ENCODE measurements at places on chromosomes 11 and 22. TPM values are rescaled to one million over a fixed set of nuclear protein-coding genes. Genes with fewer than 3 reads are reported as not detected.
A peak's percentile ranks its signal among the peaks of the same experiment; 100 is the strongest.

- no peaks in the 10 kb centered on the region for H3K36me3 ChIP-seq
- no peak overlapping the region for H3K4me3 ChIP-seq
- H3K4me1 ChIP-seq: no peaks in the 10 kb centered on the region
- DNase-seq: no peak
- H3K27me3 ChIP-seq: no peaks in the 10 kb centered on the region
- H3K27ac ChIP-seq: no peak overlapping the region
These were observed 51.4 kb downstream of the EMSY start for GRCh38 chr11:76496174-76496573.

GRCh38 chr11:46743693-46744339 is 24.8 kb downstream of the F2 start:
- DNase-seq: no peak
- no peak overlapping the region for H3K27ac ChIP-seq
- H3K4me1 ChIP-seq: no peaks in the 10 kb centered on the region
- H3K27me3 ChIP-seq: no peaks in the 10 kb centered on the region

- H3K27me3 ChIP-seq: no peaks in the 10 kb centered on the region
- no peaks in the 10 kb centered on the region for H3K4me1 ChIP-seq
- H3K36me3 ChIP-seq: no peaks in the 10 kb centered on the region
- no peak overlapping the region for H3K4me3 ChIP-seq
- no peak for DNase-seq
- no peak overlapping the region for H3K27ac ChIP-seq
These were observed 729.3 kb downstream of the NTM start for GRCh38 chr11:132099692-132100091.

GRCh38 chr11:107598225-107599139 is 7.5 kb downstream of the ELMOD1 start:
- no peaks in the 10 kb centered on the region for H3K27me3 ChIP-seq
- no peak overlapping the region for H3K4me3 ChIP-seq

- H3K36me3 ChIP-seq: peaks cover 12% of the 10 kb centered on the region
- H3K27ac ChIP-seq: no peak overlapping the region
- DNase-seq: peak; percentile 82
- no peaks in the 10 kb centered on the region for H3K27me3 ChIP-seq
- H3K4me3 ChIP-seq: no peak overlapping the region
These were observed 6.0 kb upstream of the SUSD2 start for GRCh38 chr22:24175160-24175808.

DNA sequence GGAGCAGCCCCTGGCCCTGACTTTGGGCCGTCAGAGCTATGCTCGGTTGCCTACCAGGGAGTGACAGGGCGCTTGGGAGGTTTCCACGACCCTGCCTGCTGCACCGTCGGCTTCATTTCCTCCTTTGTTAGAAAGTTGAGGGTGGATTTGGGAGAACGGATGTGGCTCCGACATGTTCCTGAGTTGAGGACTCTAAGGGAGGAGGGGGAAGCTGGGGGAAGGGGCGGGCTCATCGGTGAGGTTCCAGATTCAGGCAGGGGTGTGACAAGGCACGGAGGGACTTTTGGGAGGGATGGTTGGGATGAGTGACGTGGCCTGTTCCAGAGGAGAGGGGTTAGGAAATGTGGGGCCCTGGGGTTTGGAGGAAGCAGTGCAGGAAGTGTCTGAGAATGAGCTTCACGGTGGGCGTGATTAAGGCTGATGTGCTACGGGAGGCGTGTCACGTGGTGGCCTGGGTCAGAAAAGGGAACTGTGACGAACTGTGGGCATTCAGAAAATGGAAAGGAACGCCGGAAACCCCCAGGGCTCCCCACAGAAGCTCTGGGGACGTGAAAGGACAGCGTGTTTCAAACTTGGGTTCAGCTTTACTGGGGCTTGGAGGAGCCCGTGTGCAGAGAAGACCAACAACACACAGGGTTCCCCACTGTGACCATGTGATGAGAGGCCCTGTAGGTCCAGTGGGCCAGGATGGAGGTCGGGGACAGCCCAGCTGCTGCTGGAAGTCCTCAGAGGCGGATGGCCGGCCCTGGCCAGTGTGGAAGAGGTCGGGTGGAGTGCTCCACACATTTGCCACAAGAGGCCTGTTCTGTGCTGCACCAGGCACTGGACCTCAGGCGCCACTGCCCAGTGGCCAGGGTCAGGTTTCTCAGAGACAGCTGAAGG is 2.8 kb downstream of the PARVB start:
- peak overlapping the region; percentile 41 for H3K27ac ChIP-seq
- DNase-seq: peak; percentile 81
- no peaks in the 10 kb centered on the region for H3K27me3 ChIP-seq
- H3K36me3 ChIP-seq: no peaks in the 10 kb centered on the region
- H3K4me1 ChIP-seq: peaks cover 23% of the 10 kb centered on the region
- no peak overlapping the region for H3K4me3 ChIP-seq

- no peaks in the 10 kb centered on the region for H3K36me3 ChIP-seq
- H3K4me3 ChIP-seq: no peak overlapping the region
- H3K4me1 ChIP-seq: peaks cover 8% of the 10 kb centered on the region
- H3K27me3 ChIP-seq: no peaks in the 10 kb centered on the region
- peak; percentile 80 for DNase-seq
These were observed 79.8 kb upstream of the NCAM1 start for GRCh38 chr11:112881461-112881860.

DNA sequence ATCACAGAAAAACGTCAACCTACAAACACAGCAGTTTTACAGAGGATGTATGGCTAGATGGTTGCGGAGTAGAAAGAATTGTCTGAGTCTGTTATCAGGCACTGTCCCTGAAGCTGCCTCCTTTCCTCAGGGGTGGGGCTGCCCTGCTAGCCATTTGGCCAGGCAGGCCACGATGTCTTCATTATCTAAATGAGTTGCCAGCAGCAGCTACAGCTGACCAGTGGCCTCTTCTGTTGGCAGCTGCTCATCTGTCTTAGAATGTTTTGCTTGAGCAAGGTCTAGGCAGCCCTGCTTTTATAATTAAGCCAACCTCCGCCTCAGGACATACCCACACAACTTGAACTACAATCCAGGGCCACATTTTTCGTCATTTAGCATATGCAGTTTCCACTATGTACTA is 17.5 kb downstream of the SLC6A5 start:
- DNase-seq: no peak
- peaks cover 13% of the 10 kb centered on the region for H3K27me3 ChIP-seq
- no peaks in the 10 kb centered on the region for H3K4me1 ChIP-seq
- H3K36me3 ChIP-seq: no peaks in the 10 kb centered on the region

DNA sequence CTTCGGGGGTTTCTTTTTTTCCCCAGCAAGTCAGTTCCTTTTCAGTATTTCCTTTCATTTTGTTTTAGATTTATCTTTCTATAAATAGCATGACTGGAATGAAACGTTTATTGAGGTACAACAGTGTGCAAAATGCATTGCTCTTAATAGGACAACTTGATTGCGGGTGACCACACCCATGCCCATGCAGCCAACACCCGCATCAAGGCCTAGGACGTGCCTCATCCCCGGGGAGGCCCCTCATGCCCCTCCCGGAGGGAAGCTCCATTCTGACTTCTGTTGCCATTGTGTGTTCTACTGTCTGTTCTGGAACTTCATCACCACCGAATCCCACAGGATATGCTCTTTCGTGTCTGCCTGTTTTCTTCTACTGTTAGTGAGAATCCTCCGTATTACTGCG is 82.2 kb downstream of the RPS6KA4 start:
- no peaks in the 10 kb centered on the region for H3K36me3 ChIP-seq
- no peak overlapping the region for H3K27ac ChIP-seq
- H3K27me3 ChIP-seq: no peaks in the 10 kb centered on the region
- H3K4me1 ChIP-seq: no peaks in the 10 kb centered on the region

DNA sequence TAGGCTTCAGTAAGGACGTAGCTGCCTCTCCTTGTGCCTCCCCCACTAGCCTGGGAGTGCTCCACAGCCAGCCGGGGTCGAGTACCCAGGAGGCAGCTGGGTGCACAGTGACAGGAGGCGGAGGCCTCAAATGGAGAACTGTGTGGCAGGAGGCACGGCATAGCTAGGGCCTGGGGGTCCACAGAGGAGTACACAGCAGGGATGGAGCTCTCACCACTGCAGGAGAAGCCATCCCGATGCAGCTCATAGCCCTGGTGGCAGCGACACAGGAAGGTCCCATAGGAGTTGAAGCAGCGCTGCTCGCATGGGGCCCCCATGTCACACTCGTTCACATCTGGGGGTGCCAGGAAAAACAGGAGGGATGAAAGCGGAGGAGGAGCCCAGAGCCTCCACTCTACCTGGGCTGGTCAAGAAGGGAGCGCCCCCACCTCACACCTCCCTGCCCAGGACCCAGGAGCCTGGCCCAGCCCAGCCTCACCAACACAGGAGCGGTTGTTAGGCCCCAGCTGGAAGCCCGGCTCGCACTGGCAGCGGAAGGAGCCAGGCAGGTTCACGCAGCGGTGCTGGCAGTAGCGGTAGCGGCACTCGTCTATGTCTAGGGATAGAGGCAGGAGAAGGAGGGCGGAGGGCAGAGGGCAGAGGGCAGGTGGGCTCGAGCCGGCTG is 2.8 kb downstream of the EFEMP2 start:
- H3K27me3 ChIP-seq: no peaks in the 10 kb centered on the region
- H3K36me3 ChIP-seq: peaks cover 3% of the 10 kb centered on the region
- peak; percentile 12 for DNase-seq
- no peak overlapping the region for H3K27ac ChIP-seq
- peaks cover 25% of the 10 kb centered on the region for H3K4me1 ChIP-seq

DNA sequence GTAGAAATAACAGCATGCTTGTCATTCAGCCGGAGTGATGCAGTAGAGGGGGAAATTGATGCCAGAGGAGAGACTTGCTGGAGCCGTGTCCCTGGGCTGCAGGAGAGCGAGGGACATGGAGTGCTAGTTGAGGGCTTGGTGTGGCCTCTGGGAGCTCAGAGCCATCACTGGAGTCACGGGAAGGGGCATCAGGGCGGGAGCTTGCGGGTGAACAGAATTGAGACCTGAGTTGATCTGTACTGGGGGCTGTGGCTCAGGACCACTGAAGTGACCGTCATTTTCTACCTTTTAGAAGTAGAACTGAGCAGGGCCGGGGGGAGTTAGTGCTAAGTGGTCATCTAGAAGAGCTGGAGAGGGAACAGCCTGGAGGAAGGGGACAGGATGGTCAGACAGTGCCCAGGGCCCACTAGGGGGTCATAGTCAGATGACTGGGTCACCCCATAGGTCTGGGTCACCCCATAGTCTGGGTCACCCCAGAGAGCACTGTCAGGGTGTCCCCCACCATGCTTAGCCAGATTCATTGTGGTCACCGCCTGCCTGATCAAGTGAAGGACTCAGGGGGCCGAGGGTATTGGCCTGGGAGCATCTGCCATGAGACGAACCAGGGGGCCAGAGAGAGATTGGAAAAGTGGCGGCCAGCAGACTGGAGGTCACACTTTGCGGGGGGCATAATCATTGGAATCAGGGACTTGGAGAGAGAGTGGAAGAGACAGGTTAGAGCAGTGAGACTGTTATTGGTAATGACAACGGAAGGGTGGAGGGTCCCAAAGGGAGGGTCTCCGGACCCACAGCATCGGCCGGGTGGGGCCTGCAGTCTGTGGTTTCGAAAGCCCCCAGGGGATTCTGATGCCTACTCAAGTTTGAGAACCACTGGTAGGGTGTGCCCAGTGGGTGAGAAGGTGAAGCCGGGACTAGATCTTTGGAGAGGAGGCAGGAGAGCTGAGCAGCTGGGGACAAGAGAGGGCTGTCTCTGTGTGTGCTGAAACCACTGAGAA is 15.2 kb downstream of the RIBC2 start:
- no peaks in the 10 kb centered on the region for H3K36me3 ChIP-seq
- H3K27me3 ChIP-seq: no peaks in the 10 kb centered on the region
- no peak overlapping the region for H3K27ac ChIP-seq

The CECR2 gene
- total RNA-seq: 2.6 TPM

The BRSK2 gene
- 67.5 TPM for total RNA-seq

The OR52H1 gene
- total RNA-seq: 0.78 TPM

The OR52A1 gene
- total RNA-seq: not detected

The APOL3 gene
- total RNA-seq: 11.2 TPM

The NEFH gene
- total RNA-seq: 0.33 TPM

All from body of pancreas (tissue), 4 donors.